ENCODE measurements at places on chromosomes 7 and 10. TPM values are rescaled to one million over a fixed set of nuclear protein-coding genes. Genes with fewer than 3 reads are reported as not detected.

LLCFC1 gene
- not detected for polyA plus RNA-seq

GRCh38 chr10:7397049-7398035 lies 13.5 kb downstream of the SFMBT2 start:
- no peak for DNase-seq

GRCh38 chr10:118057361-118057760 lies 10.6 kb upstream of the RAB11FIP2 start:
- DNase-seq = no peak

- DNase-seq = no peak
Measured at GRCh38 chr10:3472287-3473051, 299.9 kb upstream of the PITRM1 start.

- no peak for DNase-seq
Measured at GRCh38 chr10:92203919-92204623, 86.8 kb downstream of the CPEB3 start.

GRCh38 chr10:84862551-84862950 lies 534.2 kb downstream of the CCSER2 start:
- DNase-seq = no peak

- DNase-seq = no peak
Measured at GRCh38 chr10:38050212-38050611, 39.7 kb downstream of the ZNF33A start.

GRCh38 chr10:26534384-26534783 lies 96.2 kb downstream of the APBB1IP start:
- no peak for DNase-seq

GRCh38 chr7:11394438-11394837 lies 420.8 kb downstream of the PHF14 start:
- no peak for DNase-seq
